AG10803 (cell line): ENCODE measurements at places on chromosomes 3 and 15.

- DNase-seq, result no peak
Observed at GRCh38 chr3:46748170-46748569, 30.5 kb upstream of the PRSS50 start.

DNA sequence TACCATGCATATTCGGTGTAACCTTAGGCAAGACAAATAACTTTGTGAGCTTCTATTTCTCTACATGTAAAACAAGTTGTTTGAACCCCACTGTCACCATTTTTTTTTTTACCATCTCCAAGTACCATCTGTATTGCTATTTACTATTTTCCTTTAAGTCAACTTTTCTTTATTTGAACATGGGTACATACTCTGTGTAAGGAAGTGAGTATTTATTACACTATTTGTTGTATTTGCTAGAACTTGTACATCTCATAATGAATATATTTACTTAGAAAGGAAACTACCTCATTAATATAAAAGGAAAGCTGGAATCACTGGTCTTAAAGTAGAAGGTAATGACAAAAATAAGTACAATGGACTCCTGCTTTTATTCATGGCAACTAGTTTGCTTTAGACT lies 69.9 kb downstream of the WNT5A start:
- DNase-seq, result no peak

GRCh38 chr3:134300520-134300919 lies 49.9 kb upstream of the RYK start:
- no peak for DNase-seq

GRCh38 chr3:159839561-159840379 lies 148.9 kb upstream of the IL12A start:
- no peak for DNase-seq

- DNase-seq, result no peak
Observed at GRCh38 chr3:32181796-32182195, 56.7 kb upstream of the CMTM8 start.

GRCh38 chr15:31214158-31214863 lies 112.3 kb upstream of the KLF13 start:
- no peak for DNase-seq

GRCh38 chr3:46991406-46992165 lies 12.1 kb downstream of the NBEAL2 start:
- DNase-seq, result no peak

GRCh38 chr3:140170612-140171011 lies 235.6 kb downstream of the CLSTN2 start:
- DNase-seq, result no peak

GRCh38 chr3:53809267-53809666 lies 37.0 kb downstream of the CHDH start:
- DNase-seq, result no peak

GRCh38 chr3:63089007-63089750 lies 188.9 kb upstream of the SYNPR start:
- peak; percentile 18 for DNase-seq

DNA sequence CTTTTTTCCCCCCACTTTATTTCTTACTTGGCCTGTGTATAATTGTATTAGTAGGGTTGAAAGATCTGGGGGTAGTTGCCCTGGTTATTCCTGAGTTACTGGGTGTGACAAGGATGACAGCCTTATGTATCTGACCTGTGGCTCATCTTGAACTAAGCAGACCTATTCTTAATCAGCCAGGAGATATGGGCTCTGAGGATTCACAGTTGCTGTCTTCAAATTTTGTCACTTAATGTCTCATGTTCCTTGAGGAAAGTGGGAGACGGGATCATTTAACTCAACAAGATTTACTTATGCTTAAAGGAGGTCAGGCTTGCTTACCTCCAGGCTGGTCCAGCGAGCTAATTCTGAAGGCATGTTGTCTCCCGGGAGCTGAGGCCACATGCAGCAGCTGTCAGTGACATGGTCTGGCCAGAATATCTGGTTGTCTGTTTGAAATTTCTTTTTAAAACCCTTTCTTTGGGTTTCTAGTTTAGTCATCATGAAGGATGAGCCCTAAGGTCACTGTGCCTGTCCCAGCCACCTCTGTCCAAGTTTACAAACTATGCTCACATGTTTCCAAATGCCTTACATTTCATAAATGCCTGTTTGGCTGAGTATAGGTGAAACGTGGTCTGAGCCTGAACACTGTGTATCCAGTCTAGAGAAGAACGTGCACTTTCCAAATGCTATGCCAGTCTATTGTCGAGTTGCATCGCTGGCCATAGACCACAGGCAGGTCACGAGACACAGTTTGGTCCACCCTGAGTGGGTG lies 26.8 kb downstream of the LRTM1 start:
- DNase-seq, result peak; percentile 79

- DNase-seq, result peak; percentile 63
Observed at GRCh38 chr3:132660052-132660810, at the start of gene UBA5. UBA5 (plus strand) TSS chr3:132660329; CDS start chr3:132660538, 209 bp downstream.
